Sciatic nerve (tissue), 2 donors: ENCODE measurements at places on chromosomes 3 and 15. TPM values are rescaled to one million over a fixed set of nuclear protein-coding genes. Genes with fewer than 3 reads are reported as not detected.

Gene TBC1D2B
- 103 TPM for total RNA-seq

DNA sequence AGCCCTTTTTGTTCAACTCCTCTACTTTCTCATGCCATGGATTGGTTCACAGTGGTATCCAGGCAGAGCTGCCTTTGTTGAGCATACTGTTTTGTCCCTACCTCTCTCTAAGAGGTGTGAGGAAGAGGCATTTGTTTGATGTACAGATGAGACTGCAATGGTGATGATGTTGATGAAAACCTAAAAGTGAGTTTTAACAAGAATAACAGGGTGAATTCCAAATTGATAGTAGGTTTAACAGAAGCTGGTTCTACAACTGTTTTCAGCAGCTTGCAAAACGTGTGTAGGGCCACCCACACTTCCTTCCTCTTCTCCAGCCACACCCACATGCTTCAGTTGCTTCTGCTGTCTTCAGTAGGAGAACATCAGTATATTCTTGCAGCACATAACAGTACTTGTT lies 10.2 kb downstream of the SNRK start:
- no peak for DNase-seq

GRCh38 chr15:76060118-76060989 lies 569 bp downstream of the TMEM266 start:
- DNase-seq, result no peak

DNA sequence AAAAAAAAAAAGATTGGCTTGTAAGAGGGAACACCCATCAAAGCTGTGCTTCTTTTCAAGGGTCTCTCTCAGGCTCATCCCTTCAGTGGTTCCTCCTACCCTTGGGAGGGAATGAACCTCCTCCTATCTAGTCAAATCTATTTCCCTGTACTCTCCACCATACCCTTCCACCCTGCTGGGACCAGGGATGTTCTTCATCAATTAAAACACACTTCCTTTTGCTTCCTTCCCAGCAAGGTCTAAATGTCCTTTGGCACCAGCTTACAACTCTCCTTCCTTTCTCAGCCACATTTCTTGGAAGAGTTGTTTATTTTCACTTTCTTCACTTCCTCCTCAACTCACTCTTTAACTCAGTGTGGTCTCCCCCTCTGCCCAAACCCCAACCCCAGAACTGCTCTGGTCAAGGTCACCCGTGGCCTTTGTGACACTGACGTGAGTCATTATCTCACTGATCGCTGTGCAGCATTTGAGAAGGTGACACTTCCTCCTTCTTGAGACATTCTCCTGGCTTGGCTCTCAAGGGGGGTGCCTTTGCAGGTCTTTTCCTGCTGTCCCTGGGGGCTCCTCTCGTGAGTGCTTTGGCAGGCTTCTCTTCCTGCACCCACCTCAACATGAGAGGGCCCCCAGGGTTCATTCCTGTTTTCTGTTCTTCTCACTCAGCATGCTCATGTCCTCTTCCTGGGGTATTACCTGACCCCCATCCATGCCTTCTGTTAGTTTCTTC lies 210.5 kb upstream of the TLE3 start:
- no peak for DNase-seq

- DNase-seq, result no peak
Measured at GRCh38 chr15:59609730-59610712, 1.6 kb upstream of the GCNT3 start.

Gene FBXL22
- total RNA-seq, result 0.71 TPM

Gene ACTRT3
- total RNA-seq, result 2.3 TPM

DNA sequence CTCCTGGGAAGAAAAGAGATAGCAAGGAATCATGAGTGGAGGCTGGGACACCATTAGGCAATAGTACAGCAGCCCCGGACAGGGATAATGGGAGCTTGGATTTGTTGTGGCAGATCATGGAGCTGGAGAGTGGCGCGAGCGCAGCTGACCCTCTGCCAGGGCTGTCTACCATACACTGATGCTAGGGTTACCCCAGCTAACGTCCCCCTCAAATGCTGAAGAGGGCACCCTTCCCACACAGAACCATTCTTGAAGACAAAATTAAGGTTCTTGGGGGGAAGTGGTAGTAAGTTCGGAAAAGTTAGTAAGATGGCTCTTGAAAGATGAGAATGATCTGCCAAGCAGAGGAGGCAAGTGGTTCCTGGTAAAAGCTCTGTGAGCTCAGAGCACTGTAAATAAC lies 61.1 kb downstream of the ST3GAL6 start:
- DNase-seq, result no peak

DNA sequence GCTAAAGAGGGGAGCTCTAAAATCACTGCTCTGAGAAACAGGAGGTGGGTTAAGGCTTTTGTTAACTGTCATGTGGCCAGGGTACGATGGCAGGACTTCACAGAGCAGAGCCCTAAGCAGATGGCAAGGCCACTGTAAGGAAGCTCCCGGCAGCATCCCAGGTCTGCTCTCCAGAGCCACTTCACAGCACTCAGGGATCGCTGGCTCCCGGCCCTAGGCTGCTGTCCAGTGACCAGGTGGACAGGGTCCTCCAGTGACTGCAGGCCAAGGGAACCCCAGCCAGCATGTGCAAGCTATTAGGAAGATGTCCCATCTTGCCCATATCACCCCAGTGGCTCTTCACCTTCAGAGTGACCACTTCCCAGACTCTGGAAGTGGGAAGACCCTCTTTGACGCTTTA lies 10.4 kb downstream of the TMEM41A start:
- no peak for DNase-seq
